LNCaP clone FGC (cell line): ENCODE measurements at places on chromosomes 6 and 20.
A peak's percentile ranks its signal among the peaks of the same experiment; 100 is the strongest.

- no peak for DNase-seq
Observed at GRCh38 chr6:42185597-42185996, 9.2 kb downstream of the GUCA1B start.

DNA sequence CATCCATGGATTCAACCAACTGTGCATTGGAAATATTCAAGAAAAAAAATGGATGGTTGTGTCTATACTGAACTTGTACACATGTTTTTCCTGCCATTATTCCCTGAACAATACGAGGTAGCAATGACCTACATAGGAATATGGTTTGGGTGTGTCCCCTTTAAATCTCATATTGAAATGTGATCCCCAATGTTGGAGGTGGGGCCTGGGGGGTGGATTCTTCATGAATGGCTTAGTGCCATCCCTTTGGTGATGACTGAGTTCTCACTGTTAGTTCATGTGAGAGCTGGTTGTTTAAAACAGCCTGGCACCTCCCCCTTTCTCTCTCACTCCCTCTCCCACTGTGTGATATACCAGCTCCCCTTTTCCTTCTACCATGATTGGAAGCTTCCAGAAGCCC lies 139.8 kb upstream of the BACH2 start:
- no peak for DNase-seq

GRCh38 chr6:32192608-32193039 lies at the start of gene GPSM3:
GPSM3 (minus strand) TSS chr6:32192643; CDS start chr6:32192513, 130 bp downstream.
- no peak for DNase-seq

DNA sequence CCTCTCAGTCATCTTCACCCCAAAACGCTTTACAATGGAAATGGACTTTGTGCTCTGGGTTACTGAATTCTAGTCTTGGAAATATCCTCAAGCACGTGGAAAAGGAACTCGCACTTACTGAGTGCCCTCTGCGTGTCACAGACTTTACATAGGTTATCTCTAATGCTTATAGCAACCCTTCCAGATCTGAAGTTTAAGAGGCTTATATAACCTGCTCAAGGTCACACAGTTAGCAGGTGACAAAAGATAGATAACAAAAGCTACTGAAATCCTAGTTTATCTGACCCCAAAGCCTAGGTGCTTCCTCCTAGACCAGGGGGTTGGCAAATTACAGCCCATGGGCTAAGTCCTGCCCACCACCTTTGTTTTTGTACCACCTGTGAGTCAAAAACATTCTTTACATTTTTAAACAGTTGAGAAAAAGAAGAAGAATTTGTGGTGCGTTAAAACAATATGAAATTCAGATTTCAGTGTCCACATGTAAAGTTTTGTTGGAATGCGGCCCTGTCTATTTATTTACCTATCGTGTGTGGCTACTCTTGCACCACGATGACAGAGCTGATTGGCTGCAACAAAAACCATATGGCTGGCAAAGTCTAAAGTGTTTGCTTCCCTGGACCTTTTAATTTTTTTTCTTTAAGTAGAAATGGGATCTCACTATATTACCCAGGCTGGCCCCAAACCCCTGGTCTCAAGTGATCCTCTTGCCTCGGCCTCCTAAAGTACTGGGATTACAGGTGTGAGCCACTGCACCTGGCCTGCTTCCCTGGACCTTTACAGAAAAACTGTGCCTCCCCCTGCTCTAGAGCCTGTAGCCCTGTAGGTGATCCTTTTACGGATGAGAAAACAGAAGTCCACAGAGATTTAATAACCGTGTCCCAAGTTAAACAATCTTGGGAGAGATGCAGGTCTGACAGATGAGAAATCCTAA lies 110.2 kb upstream of the RREB1 start:
- no peak for DNase-seq

DNA sequence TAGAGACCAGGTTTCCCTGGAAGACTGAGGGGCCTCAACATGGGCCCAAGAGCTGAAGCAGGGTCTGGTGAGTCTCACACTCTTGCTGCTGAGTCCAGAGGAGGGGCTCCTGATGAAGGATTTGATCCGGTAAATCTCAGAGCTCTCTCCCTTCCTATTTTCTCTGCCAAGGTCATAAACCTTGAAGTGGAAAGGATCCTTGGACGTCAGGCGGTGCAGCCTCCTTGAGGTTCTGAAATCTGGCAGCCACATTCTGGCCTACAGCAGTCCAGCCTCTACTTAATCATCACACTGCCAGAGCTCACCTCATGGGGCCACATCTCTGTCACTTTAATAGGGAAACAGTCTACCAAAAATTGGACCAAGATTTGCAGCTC lies 24.0 kb downstream of the ACSS1 start:
- no peak for DNase-seq

DNA sequence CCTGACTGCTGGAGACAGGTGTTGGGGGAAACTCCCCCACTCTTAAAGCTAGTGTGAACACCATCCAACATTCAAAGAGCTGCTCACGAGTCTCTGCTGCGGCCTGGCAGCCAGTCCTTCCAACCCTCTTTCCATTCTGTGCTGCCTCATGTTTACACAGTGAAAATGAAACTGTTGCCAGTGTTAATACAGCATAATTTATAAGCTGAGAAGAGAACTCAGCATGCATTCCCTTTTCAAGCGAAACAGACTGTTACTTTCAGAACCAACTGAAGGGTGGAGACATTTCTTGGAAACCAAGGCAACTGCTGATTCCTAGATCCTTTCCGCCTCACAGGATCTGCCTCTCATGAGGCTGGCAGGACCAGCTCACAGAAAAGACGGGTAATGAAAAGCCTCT lies 533.8 kb upstream of the ID4 start:
- DNase-seq, result peak; percentile 36

DNA sequence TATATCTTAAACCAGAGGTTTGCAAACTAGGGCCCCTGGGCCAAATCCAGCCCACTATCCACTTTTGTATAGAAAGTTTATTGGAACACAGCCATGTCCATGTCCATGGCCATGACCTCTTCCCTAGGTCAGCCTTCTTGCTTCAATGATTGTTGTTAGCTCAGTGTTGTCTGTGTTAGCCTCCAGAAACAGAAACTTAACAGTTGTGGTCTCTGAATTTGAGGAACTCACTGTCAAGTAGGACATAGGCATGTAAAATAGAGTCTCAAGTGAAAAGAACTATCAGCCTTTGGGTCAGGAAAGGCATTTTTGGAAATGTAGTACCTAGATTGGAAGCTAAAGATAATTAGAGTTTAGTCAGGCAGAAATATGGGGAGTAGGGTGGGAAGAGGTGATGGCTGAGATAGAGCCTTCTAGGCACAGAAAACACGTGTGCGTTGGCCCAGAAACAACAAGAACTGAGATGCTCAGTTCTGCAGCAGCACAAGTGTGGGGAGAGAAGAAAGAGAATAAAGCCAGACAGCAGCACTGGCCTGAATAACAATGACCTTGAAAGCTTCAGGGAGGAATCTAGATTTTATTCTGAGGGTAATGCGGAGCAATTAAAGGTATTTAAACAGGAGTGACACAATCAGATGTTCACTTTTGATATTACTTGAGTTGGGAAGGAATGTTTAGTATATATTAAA lies 87.0 kb upstream of the OLIG3 start:
- no peak for DNase-seq

GRCh38 chr6:40263970-40264369 lies 323.2 kb downstream of the LRFN2 start:
- DNase-seq, result no peak

DNA sequence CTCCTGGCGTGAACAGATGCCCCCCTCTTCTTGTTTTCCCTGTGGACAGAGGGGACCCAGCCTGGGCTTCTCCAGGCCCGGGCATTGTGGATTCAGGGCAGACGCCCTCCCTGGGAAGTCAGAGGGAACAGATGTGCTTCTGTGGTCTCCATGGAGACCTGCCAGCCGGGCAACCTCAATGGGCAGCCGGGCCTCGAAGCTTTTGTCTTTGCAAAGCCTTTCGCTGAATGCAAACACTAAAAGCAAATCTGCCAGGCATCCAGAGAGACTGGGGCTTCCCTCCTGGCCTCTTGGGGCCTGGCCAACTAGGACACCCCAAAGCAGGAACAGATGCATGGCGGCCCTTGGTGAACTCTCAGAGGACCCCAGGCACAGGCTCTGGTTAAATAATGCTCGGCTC lies 370.0 kb upstream of the SULF2 start:
- DNase-seq, result no peak

DNA sequence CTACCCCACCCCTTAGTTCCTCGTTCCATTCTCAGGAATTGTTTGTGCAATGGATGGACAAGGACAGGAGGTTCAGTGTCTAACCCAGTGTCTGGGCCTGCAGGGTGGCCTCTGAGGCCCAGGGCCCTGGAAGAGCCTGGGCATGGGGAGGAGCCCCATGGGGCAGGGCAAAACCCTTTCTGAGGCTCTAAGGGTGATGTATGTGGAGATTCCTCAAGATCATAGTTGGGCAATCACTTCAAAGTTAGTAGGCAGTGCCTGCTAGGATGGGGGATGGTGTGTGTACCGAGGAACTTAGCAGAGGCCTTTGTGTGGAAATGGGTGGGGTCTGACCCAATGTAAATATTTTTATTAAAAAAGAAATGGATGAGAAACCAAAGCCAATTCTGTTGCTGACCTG lies 6.7 kb upstream of the C2 start:
- no peak for DNase-seq

DNA sequence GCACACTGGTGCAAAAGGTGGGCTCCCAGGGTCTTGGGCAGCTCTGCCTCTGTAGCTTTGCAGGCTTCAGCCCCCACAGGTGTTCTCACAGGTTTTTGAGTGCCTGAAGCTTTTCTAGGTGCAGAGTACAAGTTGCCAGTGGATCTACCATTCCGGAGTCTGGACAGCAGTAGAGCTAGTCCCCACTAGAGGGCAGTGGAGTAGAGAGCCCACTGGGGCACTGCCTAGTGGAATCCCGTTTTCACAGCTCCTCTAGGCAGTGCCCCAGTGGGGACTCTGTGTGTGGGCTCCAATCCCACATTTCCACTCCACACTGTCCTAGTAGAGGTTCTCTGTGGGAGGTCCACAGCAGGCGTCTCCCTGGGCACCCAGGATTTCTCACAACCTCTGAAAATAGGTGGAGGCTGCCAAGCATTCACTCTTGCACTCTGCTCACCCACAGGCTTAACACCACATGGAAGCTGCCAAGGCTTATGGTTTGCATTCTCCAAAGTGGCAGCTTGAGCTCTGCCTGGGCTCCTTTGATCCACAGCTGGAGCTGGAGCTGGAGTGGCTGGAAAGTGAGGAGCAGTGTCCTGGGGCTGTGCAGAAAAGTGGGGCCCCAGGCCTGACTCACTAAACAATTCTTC lies 86.3 kb upstream of the PROKR2 start:
- DNase-seq, result no peak

DNA sequence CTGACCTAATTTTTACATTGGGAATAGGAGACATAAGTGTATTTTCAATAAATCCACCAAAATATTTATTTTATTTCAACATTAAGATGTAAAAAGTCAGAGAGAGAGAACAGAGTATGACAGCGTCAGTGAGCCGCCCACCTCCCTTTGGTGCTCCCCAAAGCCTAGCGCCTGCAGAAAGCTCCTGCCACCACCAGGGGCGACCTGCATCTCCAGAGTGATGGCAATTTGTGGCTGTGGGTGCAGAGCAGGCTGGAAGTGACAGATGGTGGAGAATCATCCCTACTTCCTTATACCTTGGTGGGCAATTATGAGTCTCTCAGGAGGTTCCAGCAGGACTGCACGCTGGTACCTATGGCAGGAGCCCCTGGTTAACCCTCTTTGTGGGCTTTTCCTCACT lies 87.3 kb downstream of the PTPRT start:
- DNase-seq, result no peak

- DNase-seq, result no peak
Observed at GRCh38 chr6:25165177-25165576, 114.0 kb upstream of the CARMIL1 start.

DNA sequence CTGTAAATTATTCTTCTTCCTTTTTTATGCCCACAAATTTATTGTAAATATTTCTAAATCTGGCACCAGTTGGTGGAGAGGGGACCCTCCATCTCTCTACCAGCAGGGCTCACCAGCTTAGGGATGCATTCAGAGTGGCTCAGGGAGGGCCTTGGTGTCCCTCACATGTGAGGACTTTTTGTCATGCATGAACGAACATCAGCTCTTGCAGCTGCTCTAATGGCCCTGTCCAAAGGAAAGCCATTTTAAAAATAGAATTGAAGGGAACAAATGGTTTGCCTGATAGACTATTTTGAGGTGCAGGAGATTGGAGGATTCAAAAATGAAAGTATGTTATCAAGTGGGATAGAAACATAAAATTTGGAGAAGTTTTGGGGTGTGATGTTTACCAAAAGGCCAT lies 37.5 kb upstream of the KLHL31 start:
- no peak for DNase-seq

- no peak for DNase-seq
Observed at GRCh38 chr20:47456952-47457724, 44.5 kb upstream of the NCOA3 start.

- DNase-seq, result no peak
Observed at GRCh38 chr6:167342879-167343610, 18.2 kb downstream of the TTLL2 start.

DNA sequence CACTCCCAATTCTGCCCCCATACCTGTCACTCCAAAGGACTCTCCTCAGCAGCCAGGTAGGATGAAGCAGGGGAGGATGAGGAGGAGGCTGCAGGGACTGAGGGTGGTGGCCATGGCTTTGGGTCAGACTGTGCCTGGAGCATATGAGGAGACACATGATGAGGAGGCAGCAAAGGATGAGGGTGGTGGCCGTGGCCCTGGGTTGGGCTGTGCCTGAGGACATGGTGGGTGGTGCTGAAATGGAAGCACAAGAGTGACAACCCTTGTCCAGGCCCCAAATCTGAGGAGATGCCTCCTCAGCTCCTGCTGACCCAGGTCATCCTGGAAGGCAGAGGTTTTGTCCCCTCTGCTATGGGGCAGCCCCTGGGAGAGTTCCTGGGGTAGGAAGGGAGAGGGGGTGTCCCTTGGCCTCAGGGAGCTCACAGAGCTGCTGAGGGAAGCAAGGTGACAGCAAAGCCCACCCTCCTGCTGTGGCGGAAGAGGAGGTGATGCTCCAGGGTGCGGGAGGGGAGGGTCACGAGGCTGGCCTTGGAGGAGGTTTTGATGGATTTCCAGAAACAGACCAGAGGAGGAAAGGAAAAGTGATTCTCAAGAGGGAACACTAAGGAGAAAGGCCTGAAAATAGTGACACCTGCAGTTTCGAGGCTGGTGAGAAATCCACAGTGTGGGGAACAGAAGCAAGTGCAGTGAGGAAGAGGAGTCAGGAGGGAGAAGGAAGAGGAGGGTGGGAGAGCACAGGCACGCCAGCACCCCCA lies 4.6 kb downstream of the RAET1G start:
- DNase-seq, result no peak

GRCh38 chr20:48025051-48025515 lies 239.8 kb upstream of the SULF2 start:
- no peak for DNase-seq

GRCh38 chr20:62991863-62992262 lies 14.9 kb downstream of the BHLHE23 start:
- no peak for DNase-seq

- no peak for DNase-seq
Observed at GRCh38 chr6:15088904-15089568, 156.8 kb upstream of the JARID2 start.

DNA sequence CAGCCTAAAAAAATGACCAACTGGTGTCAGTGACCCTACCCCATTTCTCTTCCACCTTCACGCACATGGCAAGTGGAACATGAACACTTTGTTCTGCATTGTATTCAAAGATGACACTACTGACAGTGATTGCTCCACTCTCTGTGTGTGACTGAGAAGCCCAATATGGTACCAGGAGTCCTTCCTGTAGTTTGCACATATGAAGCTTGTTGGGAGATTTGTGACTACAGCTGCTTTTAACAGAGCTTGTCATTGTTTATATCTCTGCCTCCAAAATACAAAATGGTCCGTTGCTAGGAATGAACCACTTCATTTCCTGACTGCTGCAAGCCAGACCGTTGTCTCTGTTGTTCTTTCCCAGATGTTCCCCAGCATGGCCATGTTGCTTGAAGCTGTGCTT lies 140.3 kb upstream of the TCF21 start:
- DNase-seq, result no peak
